ENCODE measurements at places on chromosomes 7 and 10.

DNA sequence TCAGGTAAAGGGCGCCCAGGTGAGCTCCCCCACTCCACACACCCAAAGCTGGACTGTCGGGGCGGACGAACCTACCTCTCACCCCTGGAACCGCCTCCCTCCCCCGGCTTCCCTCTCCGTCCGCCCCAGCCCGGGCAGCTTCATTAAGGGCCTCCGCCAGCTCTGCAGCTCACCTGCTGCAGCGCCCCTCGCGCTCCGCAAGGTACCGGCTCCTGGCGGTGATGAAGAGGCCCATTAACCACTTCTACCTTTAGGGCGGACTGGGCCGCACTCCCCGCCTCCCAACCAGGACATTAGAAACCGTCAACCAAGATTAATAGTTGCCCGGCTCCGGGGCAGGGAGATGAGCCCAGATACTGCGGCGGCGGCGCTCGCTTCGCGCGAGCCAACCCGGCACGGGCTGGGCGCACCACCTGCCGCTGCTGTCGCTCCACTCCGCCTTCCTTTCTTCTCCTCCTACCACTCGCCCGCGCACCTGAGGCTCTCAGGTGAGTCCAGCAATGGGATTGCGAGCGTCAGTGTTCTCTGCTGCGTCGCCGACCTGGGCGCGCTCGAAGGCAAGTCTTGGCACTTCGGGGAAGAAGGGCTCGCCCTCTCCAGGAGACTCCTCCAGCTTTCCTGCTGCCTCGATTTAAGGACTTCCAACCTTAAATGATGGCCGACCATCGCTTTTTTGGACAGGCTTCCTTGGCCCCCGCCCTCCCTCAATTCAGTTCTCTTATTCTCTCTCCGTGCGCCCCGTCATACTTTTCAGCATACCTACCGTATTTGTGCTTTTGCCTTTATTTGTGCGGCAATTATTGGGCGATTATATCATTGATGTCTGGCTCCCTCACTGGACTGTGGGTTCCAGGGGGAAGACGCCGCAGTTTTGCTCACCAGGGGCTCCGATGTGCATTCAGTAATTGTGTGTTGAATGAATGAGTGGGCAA lies 13.6 kb upstream of the KAZALD1 start:
- DNase-seq, result no peak

DNA sequence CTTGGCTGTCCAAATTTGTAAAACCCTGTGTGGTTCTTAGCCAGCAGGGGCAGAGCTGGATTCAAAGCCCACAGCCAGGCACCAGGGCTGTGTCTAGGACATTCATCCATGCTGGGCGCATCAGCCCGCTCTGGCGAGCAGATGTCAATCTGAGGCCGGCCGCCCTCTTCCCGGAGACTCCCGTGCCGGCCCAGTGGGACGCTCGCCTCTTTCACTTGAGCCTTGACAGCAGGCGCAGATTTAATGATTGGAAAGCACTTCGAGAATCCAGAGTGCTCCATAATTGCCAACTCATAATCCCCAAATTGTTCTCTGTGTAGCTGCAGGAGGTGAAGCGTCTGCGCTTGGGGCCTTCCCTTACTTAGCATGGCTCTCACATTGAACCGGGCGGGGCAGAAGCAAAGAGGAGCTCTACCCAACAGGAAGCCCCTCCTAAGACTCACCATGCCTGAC lies 36.7 kb downstream of the SLIT1 start:
- peak; percentile 16 for DNase-seq

DNA sequence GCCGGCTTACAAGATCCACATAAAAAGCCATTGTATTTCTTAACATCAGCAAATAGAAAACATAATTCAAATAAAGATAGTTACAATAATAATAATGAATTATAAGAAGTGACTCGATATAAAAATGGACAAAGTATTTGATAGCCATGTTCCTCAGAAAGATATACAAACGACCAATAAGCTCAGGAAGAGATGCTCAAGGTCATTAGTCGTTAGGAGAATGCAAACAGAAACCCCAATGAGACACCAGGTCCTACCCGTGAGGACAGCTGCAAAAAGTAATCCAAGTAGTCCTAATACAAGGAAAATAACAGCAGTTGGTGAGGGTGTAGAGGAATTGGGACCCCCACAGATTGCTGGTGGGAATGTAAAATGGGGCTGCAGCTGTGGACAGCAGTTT lies 54.2 kb upstream of the INPP5A start:
- DNase-seq, result no peak

DNA sequence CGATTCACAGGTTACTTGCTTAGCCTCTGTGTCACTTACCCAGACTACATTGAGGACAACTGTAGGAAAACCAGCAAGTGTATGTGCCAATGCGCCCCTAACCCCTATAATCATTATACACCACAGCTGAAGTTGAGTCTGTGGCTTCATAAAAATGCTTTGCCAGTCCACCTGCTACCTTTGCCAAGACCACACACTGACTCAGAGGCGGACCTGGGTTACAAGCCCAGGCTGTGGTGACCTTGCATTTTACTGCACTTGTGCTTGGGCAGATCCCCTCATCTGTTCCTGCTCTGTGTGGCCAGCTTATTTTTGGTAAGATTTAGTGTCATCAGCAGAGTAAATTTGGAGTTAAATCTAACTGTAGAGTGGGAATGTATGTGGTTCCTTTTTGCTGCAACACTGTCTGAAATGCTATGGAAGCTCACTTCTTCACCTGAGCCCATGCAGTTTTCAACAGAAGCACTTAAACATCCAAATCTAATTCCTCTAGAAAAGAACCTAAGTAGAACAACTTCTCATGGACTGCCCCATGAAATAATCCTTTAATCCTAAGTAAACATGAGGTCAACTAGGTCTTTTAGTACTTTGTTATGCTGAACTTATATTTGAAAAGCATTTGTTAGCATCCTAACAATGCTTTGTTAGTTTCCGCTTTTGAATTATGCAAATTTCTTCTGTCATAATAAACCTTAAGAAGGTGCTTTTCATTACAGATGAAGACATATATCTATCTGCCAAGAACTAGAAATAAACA lies 96.2 kb upstream of the AMPH start:
- no peak for DNase-seq

DNA sequence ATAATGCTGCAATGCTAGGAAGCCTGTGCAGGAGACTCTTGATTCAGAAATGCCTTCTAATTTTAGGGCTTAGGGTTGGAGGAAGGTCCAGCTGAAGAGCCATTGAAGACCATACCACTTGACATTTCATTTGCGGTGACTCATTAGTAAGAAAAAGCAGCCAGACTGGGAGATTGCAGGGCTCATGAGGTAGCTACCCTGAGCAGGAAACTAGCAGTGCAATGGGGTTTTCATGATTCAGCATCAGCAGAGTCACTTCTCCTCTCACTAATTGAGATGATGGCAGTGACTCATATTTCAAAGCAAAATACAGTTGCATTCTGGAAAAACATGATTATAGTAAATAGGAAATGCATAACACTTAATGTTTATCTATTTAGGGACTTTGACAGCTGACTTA lies 434.1 kb downstream of the DNAJB9 start:
- DNase-seq, result no peak

DNA sequence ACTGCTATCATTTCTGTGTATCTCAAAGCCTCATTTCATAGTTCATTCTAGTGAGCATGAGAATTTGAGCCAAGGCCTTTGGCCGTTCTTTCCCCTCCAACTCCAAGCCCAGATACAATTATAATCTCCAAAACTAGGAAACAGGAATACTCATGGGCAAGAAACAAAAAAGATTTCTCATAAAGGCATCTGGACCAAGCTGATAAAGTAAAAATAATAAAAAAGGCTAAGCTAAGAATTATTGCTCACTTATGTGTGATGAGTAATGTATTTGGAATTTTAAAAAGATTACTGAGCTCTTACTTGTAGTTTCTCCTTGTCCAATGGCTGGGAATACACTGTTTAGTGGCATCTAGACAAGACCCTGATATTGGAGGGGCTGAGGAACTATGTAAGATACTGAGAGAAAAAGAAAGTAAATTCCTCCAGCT lies 196.4 kb upstream of the POM121L12 start:
- DNase-seq, result no peak

DNA sequence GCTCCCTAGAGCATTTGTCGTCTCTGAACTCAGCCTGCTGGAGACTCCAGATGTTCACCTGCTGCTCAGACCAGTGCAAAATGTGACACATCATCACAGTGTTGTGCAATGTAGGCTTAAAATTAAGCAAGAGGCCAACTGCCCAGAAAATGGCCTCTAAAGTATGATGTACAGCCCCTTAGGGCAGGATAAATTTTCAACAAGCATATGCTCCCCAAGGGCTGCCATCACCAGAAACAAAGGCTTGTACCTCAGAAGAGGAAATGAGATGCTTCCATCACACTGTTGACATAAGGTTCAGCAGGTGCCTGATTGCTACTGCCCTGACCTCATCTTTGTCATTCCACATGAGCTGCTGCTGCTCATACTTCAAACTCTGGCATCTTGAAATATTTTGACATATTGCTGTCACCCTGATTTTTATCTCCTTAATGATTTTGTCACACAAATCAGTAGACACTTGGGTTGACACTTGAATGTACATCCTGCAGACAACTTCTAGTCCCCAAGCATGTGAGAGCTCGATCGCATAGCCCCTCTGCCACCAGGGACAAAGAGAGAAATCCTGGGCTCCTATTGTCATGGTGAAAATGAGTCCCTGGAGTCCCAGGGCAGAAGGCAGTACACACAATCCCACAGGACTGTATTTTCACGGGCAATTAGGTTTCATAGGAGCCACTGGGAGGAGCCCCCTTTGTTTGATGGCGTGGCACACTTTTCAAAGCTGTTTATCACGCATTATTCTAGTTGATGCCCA lies 219.7 kb upstream of the STK17A start:
- DNase-seq, result no peak

DNA sequence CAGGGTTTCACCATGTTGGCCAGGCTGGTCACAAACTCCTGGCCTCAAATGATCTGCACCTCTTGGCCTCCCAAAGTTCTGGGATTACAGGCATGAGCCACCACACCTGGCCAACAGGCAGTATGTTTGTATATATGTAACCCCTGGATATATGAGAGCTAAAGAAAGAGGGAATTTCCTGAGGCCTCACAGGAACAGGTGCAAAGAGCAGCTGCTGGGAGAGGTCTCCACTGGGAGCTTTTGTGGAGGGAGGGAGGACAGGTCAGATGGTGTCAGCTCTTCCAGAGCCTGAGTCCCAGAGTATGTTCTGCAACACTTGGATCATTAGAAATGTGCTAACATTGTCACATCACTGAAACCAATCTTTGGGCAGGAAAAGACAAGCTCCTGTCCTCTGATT lies 110.1 kb upstream of the KIF5B start:
- no peak for DNase-seq

DNA sequence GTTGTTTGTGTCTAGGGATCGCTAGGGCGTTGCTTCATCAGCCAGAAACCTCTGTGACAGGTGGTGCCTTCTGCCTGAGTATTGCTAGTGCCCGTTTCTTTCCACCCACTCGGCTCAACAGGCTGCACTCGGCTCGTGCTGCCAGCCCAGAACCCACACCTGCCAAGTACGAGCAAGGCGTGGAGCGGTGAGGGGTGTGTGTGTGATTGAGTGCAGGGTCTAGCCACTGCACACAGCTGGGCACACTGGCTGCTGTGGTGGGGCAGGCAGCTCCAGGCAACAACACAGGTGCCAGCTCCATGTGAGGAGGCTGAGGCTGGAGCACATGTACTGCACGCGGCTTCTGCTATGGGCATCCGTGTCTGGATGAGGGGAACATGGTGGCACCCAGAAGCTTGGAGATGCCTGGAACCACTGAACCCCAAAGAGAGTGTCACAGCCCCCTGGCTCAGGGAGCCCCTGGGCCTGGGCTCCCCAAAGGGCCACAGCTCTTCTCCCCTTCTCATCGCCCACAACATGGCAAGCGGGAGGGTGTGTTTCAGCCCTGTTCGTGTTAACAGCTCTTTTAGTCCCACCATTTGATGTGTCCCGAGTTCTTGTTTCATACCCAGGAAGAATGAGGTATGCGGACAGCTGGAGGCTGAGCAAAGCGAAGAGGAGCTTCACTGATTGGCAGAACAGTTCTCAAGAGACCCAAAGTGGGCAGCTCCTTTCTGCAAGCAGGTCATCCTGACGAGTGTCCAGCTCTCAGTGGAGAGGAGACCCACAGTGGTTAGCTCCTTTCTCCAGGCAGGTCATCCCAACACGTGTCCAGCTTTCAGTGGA lies 78.1 kb downstream of the HDAC9 start:
- no peak for DNase-seq

DNA sequence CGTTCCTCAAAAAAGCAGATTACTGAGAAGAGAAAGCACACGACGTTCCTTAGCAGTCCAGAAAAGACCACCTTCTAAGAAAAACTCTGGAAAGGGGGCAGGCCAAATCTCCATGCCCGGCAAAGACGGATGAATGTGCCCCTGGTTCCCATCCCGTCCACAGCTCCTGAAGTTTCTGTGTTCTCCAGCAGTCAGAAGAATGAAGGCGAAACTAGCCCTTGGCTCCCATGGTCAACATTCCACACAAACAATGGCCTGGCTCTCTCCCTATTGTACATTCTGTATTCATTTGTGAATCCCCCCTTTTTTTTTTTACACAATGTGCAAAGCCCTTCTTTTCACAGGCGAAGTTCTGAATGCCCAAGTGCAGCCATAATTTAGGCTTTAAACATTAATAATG lies 5.3 kb downstream of the CTBP2 start:
- no peak for DNase-seq

GRCh38 chr7:132078891-132079735 lies 497.2 kb downstream of the PLXNA4 start:
- DNase-seq, result no peak

DNA sequence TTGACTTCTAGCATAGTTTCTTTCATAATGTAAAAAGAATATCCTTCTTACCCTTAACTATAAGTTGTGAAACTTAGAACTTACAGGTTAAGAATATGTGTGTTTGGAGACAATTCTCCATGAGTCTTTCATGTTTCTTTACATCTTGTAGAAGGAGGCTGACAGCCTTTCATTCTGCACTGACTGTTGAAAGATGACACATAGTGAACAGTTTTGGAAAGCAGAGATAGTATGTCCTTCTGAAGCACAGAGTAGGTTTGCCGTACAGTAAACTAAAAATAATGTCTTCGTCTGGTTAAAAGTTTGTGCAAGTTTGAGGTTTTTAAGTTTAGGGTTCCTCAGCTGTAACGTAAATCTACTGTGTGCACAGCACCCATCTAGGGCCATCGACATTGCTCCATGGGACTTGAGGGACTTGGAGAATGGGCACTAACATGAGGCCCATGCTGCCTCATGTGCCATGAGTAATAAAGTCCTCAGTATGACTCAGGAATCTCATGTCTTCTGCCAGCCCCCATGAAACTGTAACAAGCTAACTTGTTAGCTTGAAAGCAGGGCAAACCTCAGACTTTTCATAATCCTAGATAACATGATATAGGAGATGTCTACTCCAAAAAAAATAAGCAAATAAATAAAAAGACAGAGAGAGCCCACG lies 24.5 kb upstream of the ELAPOR2 start:
- no peak for DNase-seq

DNA sequence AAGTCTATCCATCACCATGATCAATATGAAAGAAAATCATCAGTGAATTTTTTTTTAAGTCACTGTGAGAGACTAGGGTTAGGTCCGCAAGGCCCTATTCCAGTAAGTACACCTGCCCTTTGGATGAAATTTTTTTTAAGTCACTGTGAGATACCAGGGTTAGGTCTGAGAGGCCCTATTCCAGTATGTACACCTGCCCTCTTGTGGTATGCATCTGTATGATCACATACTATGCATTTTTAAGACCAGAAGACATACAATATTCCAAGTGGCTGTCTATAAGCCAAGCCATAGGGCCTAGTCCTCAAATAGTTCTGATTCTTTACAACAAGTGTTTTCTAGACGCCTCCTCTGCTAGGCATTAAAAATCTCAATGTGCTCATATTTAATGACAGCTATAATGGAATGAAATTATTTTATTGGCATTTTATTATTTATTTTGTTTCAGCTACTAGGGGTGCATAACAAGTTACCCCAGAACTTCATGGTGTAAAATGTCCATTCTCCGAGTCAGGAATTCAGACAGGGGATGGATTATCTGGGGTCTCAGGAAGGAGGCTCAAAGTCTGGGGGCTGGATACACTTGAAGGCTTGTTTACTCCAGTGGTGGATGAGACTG lies 53.1 kb downstream of the TEX36 start:
- DNase-seq, result no peak

Data from NCI-H1436 treated with DMSO at 0.1 percent for 48 hours (cell line).